CD4-positive, CD25-positive, alpha-beta regulatory T cell (primary cell): ENCODE measurements at places on chromosomes 2 and 18.

DNA sequence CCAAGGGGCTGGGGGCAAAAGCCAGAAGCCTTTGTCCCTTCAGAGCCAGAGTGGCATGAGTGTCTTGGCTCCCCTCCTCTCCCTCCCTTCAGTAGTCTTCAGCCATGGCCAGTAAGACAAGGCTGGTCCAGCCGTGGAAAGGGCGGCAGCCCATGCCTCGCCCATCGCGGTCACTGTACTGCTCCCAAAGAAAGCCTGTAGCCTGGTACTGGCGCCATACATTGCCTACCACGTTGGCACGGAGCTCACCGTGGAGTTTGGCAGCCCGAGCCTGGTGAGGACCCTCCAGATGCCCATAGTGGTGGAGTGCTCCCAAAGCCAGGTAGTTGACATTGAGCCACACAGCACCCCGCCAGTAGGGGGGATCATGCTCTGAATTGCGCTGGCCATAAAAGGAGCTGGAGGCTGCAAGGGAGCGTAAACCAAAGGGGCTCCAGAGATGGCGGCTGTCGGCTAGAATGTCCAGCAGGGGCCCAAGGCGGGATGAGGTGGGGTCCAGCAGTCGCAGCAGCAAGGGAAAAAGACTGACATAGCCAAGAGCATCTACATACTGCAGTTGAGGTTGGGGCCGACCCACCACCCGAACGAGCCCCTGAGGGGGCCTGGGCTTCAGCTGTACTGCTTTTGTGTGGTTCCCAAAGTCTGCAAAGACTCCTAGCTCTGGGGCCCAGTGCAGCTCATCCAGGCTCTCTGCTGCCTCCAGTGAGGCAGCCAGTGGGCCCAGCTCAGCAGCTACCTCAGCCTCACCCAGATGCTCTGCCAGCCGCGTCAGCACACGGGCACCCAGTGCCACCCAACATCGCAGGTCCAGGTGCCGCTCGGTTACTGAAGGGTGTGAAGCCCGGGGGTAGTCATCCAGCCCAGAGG, 3.2 kb downstream of the WBP1 start:
- DNase-seq: no peak

- DNase-seq: no peak
Observed at GRCh38 chr18:54251606-54252390, 17.5 kb upstream of the POLI start.

- DNase-seq: no peak
Observed at GRCh38 chr2:101040761-101041160, 38.7 kb downstream of the RPL31 start.

DNA sequence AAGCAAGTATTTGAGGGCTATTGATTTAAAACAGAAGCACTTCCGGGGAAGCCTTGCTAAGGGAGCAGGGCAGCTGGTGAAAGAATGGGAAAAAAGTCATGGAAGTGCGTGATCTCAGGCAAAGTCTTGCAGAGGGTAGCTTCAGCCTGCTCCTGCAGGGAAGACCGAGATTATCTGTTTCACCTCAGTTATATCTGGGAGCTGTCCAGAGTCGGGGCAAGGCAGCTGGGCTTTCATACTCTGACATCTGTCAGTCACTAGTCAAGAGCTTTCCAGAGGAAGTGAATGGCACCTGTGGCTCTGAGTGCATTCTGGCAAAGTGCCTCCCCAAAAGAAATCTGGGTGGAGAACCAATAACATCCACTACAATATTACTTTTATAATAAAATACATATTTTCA, 8.7 kb downstream of the NXPH2 start:
- DNase-seq: no peak

DNA sequence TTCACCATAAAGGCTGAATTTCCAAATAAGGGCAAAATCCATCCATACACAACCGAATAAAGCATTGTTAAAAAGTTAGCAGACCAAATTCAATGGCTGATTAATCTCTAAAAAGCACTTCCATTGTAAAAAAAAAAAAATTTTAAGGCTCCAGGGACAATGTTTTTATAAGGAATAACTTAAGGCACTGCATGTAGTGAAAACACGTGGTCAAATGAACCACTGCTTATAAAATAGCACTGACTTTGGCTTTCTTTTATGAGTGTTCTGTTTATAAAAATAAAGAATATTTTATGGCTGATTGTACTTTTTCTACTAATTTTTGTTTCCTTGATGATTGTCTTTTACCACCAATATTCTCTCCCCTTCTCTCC, 409.3 kb upstream of the KCNH7 start:
- no peak for DNase-seq

DNA sequence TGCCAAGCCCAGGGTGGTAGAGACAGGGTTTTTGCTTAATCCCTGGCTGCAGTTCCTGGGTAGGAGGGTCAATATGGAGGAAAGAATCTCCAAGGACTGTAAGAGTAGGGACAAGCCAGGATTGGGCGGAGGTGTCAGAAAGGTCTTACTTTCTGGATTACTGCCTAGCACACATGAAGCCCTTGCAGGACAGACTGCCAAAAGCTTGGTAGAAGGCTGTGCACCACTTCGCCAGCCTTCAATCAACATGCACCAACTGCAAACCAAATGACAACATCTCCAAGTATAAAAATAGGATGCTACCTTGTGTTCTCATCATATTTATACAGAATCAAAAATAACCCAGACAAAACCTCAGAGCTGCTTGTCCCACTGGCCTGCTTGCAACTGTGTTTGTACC, 3.7 kb downstream of the ZNF142 start:
- DNase-seq: no peak

- DNase-seq: no peak
Observed at GRCh38 chr2:22359071-22359672, 1025.8 kb upstream of the KLHL29 start.
